ENCODE measurements at places on chromosomes 13 and 19.
A peak's percentile ranks its signal among the peaks of the same experiment; 100 is the strongest.

DNA sequence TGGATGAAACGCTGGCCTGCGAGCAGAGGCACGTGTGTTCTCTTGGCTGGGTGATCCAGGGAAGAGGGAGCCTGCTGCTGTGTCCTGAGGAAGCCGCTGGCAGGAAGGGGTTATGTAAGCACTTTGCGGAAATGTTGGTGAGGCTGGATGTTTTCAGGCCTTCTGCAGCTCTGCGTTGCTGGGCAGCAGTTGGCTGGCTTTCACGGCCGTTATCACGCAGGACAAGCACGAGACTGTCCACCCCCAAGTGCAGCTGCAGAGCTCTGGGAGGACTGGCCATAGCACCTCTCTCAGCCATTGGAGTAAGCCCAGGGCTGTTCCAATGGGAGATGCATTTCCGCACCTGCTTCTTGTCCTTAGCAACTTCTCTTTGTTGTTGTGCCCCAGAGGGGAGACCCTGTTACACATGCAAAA is 146.9 kb upstream of the SOX21 start:
- no peak for DNase-seq

DNA sequence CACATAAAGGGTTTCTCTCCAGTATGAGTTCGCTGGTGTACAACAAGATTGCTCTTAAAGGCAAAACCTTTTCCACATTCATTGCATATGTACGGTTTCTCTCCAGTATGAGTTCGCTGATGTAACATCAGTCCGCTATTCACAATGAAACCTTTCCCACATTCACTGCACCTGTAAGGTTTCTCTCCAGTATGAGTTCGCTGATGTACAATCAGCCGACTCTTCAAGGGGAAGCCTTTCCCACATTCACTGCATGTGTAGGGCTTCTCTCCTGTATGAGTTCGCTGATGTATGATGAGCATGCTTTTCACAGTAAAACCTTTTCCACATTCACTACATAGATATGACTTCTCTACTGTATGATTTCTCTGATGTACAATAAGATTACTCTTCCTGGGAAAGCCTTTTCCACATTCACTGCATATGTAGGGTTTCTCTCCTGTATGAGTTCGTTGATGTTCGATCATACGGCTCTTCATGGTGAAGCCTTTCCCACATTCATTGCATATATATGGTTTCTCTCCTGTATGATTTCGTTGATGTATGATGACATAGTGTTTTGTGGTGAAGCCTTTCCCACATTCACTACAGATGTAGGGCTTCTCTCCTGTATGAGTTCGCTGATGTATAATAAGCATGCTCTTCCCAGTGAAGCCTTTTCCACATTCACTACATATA is 6.0 kb upstream of the ZNF614 start:
- no peak for DNase-seq

DNA sequence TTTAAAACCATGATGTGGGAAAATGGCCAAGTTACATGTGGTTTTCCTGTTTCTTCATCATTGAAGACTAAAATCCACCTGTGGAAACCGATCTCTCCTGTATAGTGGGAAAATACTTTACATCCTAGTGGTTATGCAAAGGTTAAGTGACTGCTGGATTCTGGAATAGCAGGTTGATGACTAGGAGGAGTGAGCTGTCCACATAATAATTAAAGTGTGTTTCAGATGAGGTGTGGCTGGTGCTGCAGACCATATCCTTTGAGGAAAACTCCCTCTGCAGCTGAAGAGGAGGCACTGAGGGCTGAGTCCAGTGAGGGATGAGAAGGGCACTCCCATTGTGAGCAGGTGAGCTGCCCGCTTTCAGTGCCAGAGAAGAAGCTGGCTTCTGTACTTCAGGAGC is 43.2 kb downstream of the DCLK1 start:
- no peak for DNase-seq

DNA sequence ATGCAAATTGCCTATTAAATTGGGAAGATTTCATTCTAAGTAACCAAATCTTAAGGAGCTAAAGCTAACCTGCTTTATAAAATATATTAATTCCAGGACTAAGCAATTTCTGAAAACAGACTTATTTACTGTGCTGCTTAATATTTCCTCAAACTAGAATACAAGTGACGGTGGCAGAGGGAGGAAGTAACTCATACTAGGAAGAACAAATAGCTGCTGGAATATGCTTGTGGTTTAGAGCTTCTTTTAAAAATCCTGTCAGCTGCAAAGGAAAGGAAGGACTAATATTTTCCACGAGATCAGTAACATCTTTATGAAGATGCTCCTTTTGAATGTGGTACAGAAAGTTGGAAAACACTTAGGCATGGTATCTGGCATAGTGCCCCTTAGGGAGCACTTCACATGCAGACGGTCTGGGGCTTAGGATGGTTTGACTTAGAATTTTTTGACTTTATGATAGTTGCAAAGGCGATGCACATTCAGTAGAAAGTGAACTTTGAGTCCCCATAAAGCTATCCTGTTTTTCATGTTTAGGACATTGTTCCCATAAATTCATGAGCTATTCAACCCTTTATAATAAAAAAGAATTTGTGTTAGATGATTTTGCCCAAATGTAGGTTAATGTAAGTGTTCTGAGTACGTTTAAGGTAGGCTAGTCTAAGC is 3.4 kb upstream of the HNRNPA1L2 start:
- no peak for DNase-seq

DNA sequence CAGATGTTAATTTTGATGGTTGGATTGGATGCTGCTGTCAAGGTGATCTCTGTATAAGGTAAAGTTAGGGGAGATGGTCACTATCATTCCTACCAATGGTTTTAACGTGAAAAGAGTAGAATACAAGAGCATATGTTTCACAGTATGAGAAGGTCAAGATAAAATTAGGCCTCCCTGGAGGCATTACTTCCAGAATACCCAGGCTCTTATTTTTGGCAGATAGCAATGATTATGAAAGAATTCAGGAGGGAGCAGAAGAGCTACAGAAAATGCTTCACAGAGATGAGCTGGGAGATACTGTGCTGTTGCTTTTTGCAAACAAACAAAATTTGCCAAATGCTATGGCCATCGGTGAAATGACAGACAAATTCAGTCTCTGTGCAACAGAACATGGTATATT is 547.5 kb upstream of the SPRY2 start:
- DNase-seq, result no peak

GRCh38 chr13:100560498-100561157 is 28.0 kb downstream of the GGACT start:
- no peak for DNase-seq

GRCh38 chr13:42110410-42111155 is 62.1 kb downstream of the DGKH start:
- DNase-seq, result peak; percentile 23

DNA sequence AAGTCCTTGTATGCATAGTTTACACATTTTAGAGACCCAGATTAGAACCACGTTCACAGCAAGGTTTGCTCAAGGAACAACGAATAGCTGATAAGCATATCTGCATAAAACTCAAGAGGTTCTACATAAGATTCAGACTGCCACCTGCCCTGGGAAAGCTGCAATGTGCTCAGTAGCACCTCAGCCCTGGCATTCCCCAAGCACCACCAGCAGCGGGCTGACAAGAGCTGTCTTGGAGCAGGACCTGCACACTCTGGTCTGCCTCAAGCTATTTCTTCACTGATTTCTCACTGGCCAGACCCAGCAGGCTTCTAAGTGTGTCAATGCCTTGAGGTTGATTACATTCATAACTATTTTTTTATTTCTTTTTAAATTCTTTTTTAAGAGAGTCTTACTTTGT is 65.8 kb upstream of the UQCRFS1 start:
- no peak for DNase-seq

- DNase-seq, result no peak
These were observed 4.4 kb downstream of the MED26 start for GRCh38 chr19:16623576-16623975.

DNA sequence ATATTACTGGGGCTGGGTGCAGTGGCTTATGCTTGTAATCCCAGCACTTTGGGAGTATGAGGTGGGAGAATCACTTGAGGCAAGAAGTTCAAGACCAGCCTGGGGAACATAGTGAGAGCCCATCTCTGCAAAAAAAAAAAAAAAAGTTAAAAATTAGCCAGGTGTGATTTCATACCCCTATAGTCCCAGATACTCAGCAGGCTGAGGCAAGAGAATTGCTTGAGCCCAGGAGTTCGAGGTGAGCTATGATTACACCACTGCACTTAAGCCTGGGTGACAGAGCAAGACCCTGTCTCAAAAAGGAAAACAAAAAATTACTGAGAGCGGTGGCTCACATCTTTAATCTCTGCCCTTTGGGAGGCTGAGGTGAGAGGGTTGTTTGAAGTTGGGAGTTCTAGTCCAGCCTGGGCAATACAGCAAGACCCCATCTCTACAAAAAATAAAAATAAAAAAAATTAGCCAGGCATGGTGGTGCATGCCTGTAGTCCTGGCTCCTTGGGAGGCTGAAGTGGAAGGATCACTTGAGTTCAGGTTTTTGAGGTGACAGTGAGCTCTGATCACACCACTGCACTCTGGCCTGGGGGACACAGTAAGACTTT is 87.5 kb downstream of the ZMYM2 start:
- DNase-seq, result no peak

DNA sequence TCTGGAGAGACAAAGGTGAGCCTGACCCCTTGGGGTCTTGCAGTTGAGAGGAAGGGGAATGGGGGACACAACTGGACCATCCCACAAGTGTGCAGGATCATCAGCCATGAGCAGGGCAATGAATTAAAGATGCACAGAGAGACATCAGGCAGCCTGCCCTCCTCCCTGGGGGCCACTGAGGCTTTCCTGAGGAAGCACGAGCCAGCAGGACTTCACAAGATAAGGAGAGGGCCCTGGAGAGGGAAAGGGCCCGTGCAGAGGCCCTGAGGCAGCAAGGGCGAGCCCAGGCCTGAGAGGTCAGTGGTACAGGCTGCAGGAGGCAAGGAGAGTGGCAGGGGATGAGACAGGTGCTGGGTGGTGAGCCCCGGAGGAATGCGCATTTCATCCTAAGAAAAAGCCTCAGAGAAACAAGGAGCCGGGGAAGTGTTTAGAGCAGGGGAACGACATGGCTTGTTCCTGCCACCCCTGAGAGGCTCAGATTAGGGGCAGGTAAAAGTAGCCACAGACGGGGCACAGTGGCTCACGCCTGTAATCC is 9.0 kb upstream of the PRKD2 start:
- DNase-seq, result no peak

DNA sequence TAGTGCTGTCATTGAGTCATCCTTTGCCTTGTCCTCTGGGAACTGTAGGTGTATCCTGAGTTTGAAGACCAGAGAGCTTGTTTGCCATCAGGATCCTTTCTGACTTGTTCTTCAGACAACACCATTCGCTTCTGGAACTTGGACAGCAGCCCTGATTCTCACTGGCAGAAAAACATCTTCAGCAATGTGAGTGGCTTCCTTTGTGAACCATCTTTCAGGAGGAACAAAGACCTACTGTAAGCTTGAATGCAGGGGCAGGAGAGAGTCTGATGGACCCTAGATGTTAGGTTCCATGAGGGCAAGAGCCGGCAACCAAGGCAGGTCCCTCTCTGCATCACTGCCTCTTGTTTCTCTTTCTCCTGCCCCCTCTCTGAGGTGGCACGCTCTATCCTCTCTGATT is 26.7 kb downstream of the WDR62 start:
- DNase-seq, result no peak

GRCh38 chr13:33544308-33544707 is 258.8 kb upstream of the STARD13 start:
- no peak for DNase-seq

- no peak for DNase-seq
These were observed 104.7 kb downstream of the GGACT start for GRCh38 chr13:100483841-100484381.

DNA sequence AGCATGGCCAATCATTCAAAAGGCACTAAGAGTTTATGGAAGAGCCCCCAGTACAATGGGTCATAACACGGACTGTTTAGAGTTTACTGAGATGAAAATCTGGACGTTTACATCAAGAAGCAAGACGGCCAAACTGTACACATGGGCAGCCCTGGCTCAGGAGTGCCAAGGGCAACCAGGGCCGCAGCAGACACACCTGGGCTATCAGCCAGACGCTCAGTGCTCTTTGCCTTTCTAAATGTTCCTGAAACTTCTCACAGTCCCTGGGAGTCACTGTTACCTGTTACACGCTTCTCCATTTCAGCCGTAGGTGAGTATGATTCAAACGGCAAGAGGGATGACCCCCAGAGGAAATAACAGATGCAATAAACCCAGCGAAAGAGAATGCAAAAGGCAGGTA is 64.5 kb downstream of the ABCC4 start:
- no peak for DNase-seq

DNA sequence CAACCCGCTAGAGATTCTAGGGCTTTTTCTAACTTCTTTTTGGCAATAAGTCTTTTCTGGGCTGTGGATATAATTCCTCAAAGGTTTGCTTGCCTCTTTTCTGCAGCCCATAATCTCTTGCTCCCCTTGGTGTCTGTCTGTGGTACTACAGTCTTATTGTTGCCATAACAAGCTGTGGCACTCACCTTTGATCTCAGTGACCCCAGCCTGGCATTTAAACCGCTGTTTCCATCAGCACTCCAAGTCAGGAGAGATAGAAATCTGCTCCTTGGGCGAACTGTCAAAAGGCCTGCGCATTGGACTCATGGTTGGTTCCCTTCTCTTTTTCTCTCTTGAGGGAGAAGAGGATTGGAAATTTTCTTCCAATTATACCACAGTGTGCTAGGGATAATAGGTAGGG is 14.5 kb upstream of the MPHOSPH8 start:
- DNase-seq, result no peak

- DNase-seq, result no peak
These were observed 1.7 kb downstream of the TPRX2 start for GRCh38 chr19:47860602-47861297.

DNA sequence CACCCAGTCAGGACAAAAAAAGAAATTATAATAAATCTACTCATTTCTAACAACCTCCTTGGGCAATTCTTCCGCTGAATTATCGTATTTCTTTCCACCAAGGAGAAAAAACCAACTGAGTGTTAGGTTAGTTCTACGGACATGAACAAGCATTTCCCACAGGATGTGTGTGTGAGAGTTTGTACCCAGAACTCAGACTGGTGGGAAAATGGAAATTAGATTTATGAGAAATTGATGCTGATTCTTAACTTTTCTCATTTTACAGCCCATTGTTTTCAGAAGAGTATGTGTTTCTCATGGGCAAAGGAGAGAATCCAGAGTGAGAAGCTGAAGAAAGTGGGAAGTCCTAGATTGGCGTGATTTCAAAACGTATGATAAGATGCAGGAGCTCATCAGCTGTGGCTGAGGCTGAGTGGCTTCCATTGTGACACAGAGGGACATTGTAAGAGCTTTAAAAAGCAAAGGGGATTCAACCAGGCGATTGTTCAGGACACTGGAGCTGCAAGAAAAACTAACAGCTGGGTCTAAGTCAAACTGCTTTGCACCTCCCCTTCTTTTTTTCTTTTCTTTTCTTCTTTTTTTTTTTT is 184.7 kb upstream of the ARGLU1 start:
- DNase-seq, result no peak

DNA sequence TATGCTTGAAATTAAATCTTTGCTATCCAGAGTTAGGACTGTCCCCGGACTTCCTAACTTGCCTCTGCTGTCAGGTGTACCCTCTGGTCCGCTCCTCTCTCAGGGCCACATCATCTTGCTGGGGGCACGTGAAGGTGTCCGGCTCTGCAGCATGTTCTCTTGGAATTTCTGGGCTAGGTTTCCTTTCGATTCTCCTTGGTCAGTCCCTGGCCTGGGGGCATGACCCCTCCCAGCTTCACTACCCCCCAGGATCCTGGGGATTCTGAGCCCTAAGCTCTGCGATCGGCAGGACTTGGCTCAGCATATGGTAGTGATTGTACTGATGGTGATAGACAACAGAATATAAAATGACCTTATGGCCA is 5.1 kb upstream of the GPI start:
- no peak for DNase-seq

All from AG04449 (cell line).